ENCODE measurements at places on chromosomes 5 and 9.

- DNase-seq = no peak
Measured at GRCh38 chr5:78295035-78295961, 800 bp upstream of the AP3B1 start.

GRCh38 chr5:180313677-180314505, 22.0 kb upstream of the MAPK9 start:
- DNase-seq = no peak

DNA sequence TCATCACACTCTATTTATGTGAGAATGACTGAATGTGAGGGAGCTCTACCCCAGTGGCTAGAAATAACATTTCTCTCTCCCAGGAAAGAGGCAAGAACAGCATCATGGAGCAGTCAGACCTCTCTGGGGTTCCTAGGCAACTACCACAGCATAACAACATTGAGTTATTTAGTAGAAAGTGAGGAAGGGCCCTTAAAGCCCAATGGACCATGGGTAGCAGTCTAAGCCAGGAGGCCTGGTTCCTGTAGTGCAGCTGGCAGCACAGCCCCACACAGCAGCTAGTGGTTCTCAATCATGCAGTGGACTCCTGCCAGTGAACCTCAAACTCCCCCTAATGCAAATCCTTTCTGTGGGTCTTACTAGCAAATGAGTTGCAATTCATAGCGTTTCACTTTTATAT, 55.3 kb downstream of the SPEF2 start:
- DNase-seq = peak; percentile 13

GRCh38 chr9:82680179-82680935, 382.6 kb downstream of the RASEF start:
- DNase-seq = no peak

- peak; percentile 54 for DNase-seq
Measured at GRCh38 chr5:79020861-79021561, 35.9 kb upstream of the ARSB start.

GRCh38 chr5:91955610-91956009, 572.5 kb upstream of the ARRDC3 start:
- no peak for DNase-seq

GRCh38 chr9:125644819-125645507, 62.0 kb downstream of the MAPKAP1 start:
- DNase-seq = no peak

- no peak for DNase-seq
Measured at GRCh38 chr9:114803479-114804265, 2.2 kb downstream of the TNFSF15 start.

GRCh38 chr5:64971513-64971912, 202.8 kb downstream of the CWC27 start:
- peak; percentile 23 for DNase-seq

GRCh38 chr5:643811-644271, 31.7 kb downstream of the CEP72 start:
- peak; percentile 22 for DNase-seq

DNA sequence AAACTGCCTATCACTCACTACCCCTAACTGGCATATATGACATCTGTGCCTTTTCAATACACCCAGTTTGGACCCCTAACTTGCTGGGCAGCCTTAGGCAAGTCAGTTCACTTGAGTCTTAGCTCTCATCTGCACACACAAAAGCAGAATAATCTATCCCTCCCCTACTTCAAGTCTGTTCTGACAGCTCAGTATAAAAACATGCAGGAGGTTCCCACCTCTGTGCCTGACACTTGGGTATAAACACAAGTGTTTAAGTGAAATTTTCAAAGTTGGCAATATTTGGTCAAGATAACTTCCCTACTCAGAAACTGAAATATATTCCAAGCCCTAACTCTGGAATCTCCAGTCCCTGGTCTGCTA, 12.6 kb downstream of the HNRNPH1 start:
- DNase-seq = no peak

DNA sequence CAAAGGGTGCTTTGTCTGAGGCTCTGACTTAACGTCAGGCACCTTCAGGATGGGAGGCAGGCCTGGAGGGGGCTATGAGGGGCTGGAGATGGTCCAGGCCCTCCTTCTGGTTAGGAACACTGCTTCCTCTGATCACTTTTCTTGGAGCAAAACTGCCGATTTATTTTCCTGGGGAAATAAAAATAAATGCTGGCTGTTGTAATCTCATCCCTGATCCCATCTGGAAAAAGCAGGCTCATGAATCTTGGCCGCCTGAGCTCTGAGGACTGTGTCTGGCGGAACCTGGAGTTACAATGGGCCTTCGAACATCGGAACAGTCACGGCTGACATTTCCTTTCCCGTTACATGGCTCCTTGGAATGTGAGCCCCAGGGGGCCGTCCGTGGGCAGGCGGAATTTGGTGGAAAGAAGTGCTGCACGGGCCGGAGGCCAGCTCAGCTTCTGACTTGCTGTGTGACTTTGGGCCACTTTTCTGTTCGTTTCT, 157.8 kb downstream of the RGS3 start:
- peak; percentile 96 for DNase-seq

- DNase-seq = no peak
Measured at GRCh38 chr5:30390095-30390494, 803.4 kb upstream of the CDH6 start.

GRCh38 chr9:4714266-4715016, 26.6 kb downstream of the AK3 start:
- no peak for DNase-seq

GRCh38 chr5:135237748-135238103, 161.3 kb downstream of the MACROH2A1 start:
- no peak for DNase-seq

DNA sequence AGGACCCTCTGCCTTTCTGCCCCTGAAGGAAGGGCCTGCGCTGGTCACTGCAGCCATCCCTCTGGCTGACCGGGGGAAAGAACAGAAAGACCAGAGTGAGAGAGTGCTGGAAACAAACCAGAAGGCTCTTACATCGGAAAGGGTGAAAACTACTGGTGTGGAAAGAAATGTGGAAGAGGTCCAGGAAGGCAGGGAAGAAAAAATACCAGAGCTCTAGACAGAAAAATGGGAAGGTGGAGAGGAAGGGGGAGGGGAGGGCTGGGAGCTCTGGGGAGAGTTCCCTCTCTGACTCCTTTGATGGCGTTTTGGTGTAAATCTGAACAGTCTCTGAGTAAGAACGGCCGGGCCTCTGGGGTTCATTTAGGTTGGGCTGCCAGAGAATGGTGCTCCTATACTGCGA, 47.7 kb downstream of the COL23A1 start:
- DNase-seq = no peak

- DNase-seq = no peak
Measured at GRCh38 chr5:140340605-140341121, 5.7 kb downstream of the HBEGF start.

DNA sequence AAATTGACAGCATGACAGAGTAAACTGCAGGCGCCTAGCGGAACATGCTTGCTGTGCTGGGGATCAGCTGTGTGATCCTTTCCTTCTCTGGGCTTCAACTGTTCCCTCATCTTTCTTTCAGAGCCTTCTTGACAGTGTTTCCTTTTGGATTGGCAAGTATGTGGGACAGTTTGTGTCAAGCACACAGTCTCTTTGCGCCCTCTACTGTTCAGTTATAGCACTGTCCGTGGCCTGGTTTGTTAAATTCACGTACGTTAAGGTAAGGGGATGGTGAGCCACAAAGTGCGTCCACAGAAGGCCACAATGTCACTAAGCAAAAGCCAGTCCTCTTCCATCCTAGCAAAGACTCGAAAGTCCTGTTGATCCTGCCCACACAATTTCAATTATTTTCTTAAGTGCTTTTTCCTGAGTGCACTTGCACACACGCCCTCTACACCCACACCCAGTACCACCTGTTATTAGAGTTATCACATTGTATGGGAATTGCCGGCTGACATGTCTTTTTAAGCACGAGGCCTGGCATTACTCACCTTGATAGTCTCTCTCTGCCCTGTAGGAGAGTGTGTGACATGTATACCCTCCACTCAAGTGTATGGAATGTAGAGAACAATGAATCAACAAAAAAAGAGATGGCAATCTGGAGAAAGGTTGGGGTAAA, 22.5 kb upstream of the PTPN3 start:
- peak; percentile 53 for DNase-seq

- DNase-seq = no peak
Measured at GRCh38 chr5:71719063-71719964, at the start of gene CARTPT. Gene CARTPT (plus strand): TSS chr5:71719275. CDS start chr5:71719294, 19 bp downstream.

- DNase-seq = peak; percentile 58
Measured at GRCh38 chr9:15220658-15221318, 86.2 kb downstream of the TTC39B start.

DNA sequence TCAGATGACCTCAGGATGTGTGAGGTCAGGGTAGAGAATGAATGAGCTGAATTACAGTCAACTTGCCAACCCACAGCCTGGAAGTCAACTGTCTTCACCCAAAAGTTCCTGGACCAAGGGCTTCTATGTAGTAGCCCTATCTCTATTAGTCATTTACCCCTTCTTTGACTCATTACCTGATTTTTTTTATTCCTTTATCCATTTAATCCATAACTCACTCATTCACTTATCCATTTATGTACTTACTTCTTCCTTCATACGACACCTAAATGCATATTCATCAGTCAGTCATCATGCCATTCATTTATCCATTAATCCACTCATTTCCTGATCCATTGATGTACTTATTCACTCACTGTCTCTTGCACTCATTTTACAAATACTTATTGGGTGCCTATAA, 212.7 kb downstream of the PAPPA start:
- DNase-seq = no peak

DNA sequence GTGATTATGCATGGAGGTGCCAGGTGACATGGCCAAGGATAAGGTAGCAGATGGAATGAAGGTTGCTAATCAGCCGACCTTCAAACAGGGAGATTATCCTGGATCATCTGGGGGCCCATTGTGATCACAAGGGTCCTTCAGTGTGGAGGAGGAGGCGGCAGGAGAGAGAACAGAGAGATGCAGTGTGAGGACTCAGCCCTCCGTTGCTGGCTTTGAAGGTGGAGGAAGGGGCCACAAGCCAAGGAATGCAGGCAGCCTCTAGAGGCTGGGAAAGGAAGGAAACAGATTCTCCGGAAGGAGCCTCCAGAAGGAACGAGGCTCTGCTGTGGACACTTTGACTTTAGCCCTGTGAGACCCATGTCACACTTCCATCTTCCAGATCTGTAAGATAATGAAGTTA, 27.4 kb upstream of the EEIG1 start:
- DNase-seq = no peak

DNA sequence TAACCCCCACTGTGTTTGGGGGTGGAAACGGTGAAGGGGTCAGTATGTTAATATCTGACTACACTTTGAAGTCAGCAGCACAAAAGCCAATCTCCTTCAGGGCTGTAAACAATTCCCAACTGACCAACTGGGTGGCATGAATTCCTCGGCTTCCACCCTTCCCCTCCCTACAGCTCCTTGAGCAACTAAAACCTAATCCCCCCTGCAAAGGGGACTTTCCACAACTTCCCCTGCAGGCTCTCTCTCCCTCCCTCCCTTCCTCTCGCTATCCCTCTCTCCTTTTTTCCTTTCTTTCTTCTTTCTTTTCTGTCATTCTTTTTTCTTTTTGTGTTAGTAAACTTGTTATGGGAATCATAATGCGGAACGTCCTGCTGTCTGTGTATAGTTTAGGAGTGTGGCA, 65.1 kb upstream of the PTCH1 start:
- no peak for DNase-seq

- no peak for DNase-seq
Measured at GRCh38 chr9:127132921-127133647, 10.6 kb upstream of the ANGPTL2 start.

DNA sequence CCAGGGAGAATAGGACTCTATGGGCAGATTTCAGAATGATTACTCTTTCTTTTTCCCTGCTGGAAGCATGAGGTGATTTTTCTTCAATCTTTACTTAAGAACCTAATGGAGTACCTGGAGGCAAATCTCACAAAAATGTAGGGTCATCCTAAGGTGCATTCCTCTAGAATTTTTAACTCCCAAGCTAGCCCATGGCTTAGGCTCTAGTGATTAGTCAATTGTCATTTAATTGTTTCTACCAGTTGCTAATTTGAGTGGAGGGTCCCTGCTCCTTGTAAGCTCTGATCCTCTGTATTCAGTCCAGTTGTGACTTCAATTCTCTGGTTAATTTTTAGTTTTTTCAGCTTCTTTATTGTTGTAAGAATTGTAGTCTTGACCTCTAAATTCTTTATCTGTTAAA, 467.0 kb downstream of the HTR1A start:
- DNase-seq = no peak

DNA sequence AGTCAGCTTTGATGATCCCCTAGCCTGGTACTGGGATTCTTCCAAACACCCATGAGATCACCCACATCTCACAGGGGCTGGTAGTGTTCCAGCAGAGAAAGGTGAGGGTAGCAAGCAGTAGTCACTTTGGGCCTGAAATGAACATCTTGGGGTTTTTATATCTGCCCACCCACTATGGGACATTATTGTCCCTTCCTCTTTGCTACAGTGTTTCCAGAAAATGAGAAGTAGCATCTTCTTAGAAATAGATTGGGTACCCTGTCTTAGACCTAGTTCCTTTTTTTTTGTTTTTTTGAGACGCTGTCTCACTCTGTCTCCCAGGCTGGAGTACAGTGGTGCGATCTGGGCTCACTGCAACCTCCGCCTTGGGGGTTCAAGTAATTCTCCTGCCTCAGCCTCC, 249.2 kb upstream of the ANKRD55 start:
- no peak for DNase-seq

GRCh38 chr9:95607507-95607906, 90.7 kb upstream of the PTCH1 start:
- DNase-seq = no peak

DNA sequence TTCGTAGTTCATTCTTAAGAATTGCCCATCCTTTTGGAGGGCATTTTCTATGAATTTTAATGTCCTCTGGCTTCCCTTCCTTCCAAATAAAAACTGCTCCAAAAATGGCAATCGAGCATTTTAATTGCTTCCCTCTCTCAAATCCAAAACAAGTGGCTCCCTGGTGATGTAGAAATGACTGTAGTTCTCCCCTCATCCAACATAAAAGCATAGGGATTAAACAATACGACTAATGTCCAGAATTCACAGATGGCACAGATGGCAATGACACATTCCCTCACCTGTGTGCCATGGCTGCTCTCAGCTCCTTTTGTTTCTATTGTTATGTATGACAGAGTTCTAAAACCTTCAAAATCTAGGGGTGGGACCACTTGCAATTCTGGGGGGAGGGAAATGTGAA, 417.3 kb downstream of the RAB3C start:
- no peak for DNase-seq
